Effector CD4-positive, alpha-beta T cell (primary cell): ENCODE measurements at places on chromosomes 11 and 22.

- no peak for DNase-seq
Observed at GRCh38 chr11:132402071-132402684, 1031.8 kb downstream of the NTM start.

- peak; percentile 53 for DNase-seq
Observed at GRCh38 chr11:118304568-118305248, at the start of gene CD3E. TSS of gene CD3E (plus strand) at chr11:118304730. CDS start at chr11:118304953, 223 bp downstream.

- DNase-seq, result no peak
Observed at GRCh38 chr11:95688015-95688414, 101.6 kb downstream of the FAM76B start.

DNA sequence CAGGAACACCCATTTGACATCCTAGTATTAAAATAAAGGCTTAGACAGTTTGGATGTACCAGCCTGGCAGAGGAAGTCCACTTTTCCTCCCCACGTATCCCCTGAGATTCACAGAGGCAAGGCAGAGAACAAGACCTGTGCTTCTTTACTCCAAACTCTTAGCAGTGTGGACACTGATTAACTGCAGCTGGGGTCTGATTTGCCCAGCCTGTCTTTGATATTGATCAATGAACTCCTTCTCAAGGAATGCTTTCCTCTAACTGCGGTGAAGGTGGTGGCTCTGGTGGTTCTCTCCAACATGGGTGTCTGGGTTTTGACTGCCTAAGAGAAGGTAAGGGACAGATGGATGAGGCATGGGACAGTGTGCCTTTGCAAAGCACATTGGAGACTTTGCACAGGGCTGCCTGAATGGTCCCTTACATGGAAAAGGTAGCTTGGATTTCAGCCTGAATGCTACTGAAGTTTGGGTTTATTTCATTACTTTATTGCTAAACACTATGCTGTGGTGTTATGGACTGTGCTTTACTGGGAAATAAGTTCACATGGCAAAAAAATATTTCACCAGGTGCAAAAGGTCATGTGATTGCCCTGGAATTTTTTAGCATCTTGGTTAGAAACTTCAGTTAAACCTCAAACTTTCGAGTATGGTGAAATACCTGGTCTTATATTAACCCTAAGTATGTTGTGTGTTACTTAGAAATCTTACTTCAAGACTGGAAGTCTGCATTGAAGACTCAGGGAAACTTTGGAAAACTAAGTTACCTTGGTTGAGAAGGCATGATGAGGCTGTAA is 1.8 kb downstream of the GAS2 start:
- no peak for DNase-seq

GRCh38 chr11:58837707-58838388 is 6.7 kb downstream of the GLYATL2 start:
- no peak for DNase-seq
